ENCODE measurements at places on chromosomes 2 and 18.

DNA sequence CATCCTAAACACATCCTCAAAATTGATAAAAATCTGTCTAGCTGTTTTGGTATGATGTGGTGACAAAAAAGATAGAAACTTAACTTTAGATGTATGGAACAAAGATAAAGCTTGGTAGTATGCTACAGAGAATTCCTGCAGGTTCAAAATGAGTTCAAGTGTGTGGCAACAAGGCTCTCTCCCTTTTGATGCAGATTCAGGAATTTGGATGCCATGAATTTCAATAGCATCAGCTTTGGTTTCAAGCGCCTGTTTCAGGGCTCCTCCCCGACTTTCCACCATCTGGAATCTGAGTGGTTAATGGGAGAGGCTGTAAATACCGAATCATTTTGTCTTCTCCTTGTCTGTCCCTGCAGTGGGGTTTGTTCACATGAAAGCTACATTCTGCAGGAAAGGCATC lies 180.6 kb downstream of the MTX2 start:
- peaks cover 8% of the 10 kb centered on the region for H3K27me3 ChIP-seq
- no peak overlapping the region for H3K4me3 ChIP-seq
- H3K36me3 ChIP-seq, result no peaks in the 10 kb centered on the region
- DNase-seq, result no peak
- no peaks in the 10 kb centered on the region for H3K4me1 ChIP-seq

- no peak overlapping the region for H3K27ac ChIP-seq
- no peaks in the 10 kb centered on the region for H3K27me3 ChIP-seq
- H3K4me1 ChIP-seq, result peaks cover 17% of the 10 kb centered on the region
- peaks cover 48% of the 10 kb centered on the region for H3K36me3 ChIP-seq
- no peak for DNase-seq
- H3K4me3 ChIP-seq, result no peak overlapping the region
Measured at GRCh38 chr2:143158551-143159485, 29.6 kb downstream of the ARHGAP15 start.

DNA sequence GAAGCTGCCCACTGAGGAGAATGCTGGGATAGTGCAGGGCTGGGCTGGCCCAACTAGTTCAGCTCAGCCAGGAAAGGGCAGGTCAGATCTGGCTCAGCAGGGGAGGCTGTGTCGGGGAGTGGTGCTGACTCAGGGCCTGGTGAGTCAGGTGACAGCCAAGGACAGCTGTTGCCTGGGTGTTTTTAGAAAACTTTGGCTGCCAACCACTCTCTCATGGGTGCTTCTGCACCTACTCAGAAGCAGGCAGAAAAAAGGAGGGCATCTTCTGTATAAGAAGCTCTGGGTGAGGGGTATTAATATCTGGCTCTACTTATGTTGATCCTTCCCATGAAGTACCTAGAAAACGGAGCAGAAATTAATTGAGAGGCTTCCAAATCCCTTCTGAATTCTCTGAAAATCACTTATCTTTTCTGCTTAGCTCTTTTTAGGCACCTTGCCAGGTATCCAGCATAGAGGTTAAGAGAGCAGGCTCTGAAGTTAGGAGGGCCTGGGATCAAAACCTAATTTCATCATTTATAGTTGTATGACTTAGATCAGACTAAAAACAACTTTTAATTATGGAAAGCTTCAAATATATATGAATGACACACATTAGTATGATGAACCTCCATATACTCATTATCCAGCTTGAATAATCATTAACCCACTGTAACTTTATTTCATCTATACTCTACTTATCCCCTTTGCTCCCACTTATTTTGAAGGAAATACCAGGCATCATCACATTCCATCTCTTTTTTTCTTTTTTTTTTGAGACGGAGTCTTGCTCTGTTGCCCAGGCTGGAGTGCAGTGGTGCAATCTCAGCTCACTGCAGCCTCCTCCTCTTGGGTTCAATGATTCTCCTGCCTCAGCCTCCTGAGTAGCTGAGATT lies 15.5 kb upstream of the RAB10 start:
- no peaks in the 10 kb centered on the region for H3K4me1 ChIP-seq
- no peak overlapping the region for H3K27ac ChIP-seq
- H3K36me3 ChIP-seq, result no peaks in the 10 kb centered on the region
- H3K4me3 ChIP-seq, result no peak overlapping the region

DNA sequence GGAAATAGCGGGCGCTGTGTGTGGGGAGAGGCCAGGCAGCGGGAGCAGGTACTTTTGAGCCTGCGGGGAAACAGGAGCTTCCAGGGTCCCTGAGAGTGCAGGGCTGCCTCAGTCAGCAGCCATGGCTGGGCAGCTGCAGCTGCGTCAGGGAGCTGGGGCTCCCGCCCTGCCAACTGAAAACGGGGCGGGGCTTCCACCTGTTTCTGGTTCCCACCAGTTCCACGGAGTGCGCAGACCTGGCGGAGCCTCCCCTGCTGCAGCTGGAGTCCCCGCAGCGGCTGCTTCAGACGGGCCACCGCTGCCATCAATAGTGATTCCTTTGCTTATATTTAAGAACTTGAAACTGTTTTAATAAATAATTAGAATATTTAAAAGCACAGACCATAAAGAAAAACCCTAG lies 30.6 kb upstream of the RPRM start:
- no peak overlapping the region for H3K4me3 ChIP-seq
- H3K27ac ChIP-seq, result no peak overlapping the region
- no peaks in the 10 kb centered on the region for H3K4me1 ChIP-seq
- no peaks in the 10 kb centered on the region for H3K36me3 ChIP-seq
- no peaks in the 10 kb centered on the region for H3K27me3 ChIP-seq

DNA sequence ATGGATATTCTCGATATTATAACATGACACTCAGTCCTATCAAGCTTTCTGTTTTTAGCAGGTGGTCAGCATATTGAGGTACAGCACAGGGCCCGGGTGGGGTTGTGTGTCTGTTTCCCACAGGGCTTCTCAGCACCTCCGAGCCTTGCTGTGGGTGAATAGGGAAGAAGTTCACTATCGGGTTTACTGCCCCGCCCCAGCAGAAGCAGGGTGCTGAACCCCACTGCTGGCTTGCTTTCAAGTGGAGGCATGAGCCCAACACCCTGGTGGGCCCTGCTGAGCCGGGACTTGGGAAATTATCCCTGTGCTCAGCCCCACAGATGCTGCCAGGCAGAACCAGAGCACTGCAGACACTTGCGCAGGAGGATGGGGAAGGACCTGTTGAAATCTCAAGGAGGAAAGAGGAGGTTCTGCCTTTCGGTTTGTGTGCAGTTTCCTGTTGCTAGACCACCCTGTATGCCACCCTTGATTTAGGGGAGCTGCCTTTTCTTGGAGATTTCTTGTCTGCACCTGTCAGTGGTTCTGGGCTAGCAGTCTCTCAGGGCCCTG lies 270.3 kb upstream of the SALL3 start:
- no peaks in the 10 kb centered on the region for H3K4me1 ChIP-seq
- no peaks in the 10 kb centered on the region for H3K27me3 ChIP-seq
- no peak overlapping the region for H3K27ac ChIP-seq
- no peak for DNase-seq
- no peak overlapping the region for H3K4me3 ChIP-seq

Measured in CD4-positive, alpha-beta T cell (primary cell).